ENCODE measurements at places on chromosomes 7 and 10.
A peak's percentile ranks its signal among the peaks of the same experiment; 100 is the strongest.

DNA sequence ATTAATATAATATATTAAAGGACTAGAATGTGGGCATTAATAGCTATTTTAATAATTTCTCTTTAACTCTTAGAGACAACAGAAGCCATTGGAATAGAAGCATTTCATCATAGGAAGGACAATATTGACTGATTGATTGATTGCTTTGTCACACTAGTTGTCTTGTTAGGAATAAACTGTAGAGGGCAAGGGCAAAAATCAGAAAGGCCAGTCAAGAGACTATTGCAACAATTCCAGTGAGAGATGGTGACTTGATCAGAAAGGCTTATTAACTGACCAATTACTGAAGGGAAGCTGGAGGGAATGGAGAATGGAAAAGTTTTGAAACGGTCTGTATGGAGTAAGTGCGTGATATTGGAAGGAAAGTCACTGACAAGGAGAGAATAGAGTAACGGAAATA, 87.3 kb downstream of the RUNDC3B start:
- no peak for DNase-seq

GRCh38 chr7:85693326-85693725, 506.5 kb upstream of the SEMA3D start:
- peak; percentile 36 for DNase-seq

DNA sequence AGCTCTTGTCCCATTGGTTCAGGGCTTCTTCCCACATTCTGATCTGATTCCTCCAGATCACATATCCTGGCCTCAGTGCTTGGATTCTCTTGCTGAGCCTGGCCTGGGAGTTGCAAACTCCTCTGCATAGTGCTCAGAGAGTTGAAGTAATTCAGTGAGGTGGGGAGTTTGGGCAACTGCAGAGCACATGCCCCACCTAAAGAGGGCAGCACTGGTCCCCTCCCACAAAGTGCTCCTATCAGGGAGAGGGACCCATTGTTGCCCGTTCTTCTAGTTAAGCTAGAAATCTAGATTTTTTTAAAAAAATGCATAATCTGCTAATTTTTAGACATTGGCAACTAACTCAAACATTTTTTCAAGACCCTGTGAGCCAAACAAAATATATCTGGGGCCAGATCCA, 45.1 kb downstream of the CHN2 start:
- DNase-seq, result no peak

DNA sequence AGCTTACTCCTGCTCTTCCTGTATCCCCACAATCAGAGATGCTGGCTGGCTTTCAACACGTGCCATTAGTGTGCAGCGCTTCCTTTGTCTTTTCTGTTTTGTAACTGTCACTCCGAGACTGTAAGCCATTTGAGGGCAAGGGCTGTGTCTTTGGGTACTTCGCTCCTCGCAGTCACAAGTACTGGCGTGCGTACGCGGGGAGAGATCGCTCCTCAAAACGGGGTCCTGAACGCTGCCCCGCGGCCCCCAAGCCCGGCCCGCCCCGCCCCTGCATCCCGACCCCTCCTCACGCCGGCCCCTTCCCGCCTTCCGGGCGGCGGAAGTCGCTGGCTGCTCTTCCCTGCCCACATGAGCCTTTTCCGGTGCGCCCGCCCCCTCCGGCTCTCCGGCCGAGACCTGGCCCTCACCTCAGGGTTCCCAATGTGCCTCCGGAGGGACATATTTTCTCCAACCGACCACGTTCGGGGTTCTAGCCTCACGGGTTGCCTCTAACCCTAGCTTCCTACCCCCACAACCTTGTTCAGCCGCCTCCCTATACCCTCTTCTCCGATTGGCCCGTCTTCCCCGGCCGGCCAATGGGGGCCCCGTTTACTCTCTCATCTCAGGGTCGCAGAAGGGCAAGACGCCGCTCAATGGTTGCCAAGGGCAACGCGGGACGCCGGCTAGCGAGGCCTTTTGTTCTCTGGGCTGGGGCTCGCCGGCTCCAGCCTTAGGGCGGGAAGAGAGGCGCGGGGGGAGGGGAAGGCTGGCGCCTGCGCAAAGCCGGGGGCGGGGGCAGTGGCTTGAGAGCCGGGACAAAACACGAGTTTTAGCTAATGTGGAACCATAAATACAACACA, at the start of gene CEP41:
Gene CEP41 (minus strand): TSS at position 490 of the 839 bp plus-strand sequence. CDS start 50 bp downstream, at position 440.
- DNase-seq, result peak; percentile 96

DNA sequence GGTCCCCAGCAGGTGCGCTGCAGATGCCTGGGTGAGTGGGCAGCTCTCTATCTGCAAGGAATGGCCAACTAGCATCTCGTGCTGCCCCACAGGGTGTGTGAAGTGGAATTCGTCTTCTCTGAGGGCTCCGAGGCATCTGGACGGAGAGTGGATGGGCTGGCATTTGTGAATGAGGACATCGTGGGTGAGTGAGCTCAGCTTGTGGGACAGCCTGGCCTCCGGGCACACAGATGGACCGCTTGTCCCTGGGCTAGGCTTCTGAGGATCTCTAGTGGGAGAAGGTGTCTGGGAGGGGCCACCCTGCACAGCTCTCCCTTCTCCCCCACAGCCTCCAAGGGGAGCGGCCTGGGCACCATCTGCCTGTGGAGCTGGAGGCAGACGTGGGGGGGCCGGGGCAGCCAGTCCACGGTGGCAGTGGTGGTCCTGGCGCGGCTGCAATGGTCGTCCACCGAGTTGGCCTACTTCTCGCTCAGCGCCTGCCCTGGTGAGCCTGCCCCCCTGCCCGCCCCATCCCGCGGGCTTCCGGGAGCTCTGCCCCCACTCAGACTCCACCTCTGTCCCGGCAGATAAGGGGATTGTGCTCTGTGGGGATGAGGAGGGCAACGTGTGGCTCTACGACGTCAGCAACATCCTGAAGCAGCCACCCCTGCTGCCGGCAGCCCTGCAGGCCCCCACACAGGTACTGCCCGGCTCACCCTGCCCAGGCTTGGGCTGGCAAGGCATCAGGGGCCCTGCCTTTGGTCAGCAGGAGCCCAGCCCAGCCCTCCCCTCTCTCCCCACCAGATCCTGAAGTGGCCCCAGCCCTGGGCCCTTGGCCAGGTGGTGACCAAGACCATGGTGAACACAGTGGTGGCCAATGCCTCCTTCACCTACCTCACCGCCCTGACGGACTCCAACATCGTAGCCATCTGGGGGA, 6.3 kb downstream of the POLR2J start:
- DNase-seq, result no peak

DNA sequence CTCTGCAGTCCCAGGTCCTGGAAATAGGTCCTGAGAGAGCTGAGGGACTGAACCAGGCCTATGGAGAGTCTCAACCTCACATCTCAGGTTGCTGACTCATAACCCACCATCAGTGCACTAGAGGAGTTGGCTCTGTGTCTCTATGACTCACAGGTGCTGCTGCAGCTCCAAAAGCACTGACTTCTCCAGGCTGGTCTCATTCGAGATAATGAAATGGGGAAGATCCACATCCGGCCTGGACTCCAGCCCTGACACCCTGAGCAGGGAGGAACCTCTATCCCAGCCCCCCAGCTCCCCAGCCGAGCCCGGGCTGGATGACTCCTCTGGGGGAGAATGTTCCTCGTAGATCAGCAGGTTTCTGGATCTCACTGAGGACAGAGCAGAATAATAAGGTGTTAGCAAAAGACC, 35.5 kb upstream of the DGKI start:
- DNase-seq, result peak; percentile 98

- no peak for DNase-seq
Measured at GRCh38 chr7:11935905-11936304, 103.9 kb upstream of the THSD7A start.

GRCh38 chr10:22315455-22316285, 518 bp upstream of the COMMD3 start:
- DNase-seq, result no peak

DNA sequence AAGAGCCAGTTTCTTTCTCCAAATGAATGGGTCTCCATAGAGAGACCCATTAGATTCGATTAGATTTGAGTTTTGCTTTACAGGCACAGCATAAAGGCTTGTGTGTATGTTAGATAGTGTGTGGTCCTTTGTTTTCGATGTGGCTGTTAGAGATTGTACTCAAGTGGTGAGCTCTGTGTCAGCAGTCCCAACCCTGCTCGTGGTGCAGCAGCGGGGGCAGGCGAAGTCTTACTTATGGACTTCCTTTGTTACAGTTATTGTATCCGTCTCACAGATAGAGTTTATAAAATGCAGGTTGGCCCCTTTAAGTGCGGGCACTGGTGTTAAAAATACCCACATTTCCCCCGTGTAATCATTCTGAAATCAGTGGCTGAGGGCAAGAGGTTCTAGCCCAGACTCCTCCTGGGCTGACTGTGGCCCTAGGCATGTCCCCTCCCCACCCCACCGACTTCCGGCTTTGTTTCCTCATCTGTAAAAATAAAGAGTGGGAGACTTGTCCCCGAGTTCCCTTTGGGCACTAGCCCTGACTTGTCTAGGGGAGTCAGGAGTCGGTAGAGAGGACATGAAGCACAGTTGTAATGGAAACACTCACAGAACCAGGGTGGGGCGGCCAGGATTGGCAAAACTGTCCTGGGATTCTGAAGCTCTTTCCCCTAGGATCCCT, 28.6 kb downstream of the MTURN start:
- DNase-seq, result no peak

DNA sequence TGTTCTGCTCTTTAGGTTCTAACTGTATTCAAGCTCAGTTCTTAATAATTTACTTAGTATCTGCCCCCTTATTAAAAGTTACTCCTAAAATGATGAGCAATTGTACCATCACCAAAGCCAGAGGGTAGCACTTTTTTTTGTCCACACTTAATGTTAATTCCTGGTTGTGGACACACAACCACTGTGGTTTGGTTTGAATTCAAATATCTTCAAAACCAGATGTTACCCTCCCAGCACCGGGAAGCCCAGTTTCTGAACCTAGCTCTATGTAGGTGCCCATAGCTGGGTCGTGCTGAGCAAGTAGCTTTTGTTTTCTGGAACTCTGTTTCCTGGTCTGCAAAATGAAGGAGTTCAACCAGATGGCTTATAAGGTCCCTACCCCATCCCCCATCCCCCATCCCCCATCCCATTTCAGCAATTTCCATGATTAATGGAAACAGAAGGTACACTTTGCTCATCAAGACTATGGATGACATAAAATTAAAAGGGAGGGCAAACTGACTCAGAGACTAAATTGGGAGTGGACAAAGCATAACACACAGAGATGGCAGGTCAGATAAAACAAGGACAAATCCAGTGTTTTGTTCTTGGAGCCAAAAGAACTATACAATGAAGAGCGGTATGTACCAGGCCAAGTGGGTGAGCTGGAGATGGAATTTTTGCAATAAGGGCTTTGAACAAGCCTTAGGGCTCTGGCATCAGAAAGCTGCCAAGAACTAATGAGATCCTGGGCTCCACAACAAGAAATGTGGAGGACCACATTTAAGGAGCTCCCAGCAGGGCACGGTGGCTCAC, 56.7 kb downstream of the DLG5 start:
- peak; percentile 71 for DNase-seq

Measured in AG10803 (cell line).